ENCODE measurements at places on chromosomes 3 and 15.

DNA sequence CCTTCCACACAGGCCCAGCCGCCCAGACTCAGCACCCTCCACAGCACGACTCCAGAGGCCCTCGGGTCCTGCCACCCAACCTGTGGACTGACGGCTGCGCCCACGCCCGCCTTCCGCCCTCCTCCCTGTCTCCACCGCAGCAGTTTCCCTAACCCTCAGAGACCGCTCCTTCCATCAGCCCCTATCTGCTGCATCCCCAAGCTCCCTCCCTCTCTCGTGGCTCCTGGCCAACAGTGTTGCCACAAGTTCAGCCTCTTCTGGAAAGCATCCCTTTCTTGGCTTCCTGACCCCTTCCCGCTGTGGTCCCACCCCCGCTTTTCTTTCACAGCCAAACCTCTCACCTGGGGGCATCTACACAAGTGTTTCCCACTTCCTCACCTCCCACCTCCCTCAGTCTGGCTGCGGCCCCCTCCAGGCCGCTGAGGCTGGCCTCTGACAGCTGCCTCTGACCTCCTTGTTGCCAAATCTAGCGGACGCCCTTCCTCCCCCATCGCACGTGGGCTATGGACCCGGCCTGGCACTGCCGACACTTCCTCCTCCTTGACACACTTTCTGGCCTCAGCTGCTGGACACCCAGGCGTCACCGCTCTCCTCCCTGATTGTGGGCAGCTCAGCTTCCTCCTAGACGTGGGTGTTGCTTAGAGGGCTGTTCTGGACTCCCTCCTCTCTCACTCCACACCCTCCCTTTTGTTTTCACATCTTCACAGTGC, 168.8 kb upstream of the TLE3 start:
- DNase-seq = no peak

DNA sequence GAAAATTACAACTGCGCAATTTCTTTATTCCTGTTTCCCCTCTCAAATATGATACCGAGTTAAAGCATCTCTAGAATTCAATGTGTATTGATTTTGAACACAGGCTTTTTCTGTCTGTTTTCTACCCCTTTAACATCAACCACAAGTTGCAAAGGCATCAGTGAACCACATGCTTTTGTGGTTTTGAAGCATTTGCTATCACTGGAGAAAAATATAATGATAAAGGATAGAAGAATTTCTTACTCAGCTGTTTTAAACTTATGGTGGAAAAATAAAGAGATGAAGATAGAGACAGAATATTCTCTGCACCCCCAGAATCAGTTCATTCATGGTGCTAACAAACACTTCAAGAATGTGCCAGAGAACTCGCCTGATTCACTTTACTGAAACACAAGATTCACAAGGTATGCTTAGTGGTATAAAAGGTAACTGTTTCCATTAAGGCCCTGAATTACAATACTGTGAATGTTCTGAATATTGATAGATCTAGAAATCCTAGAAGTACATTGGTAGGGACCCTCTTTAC, 9.5 kb upstream of the DPPA4 start:
- peak; percentile 26 for DNase-seq

GRCh38 chr15:76149291-76149915, 89.6 kb downstream of the TMEM266 start:
- no peak for DNase-seq

DNA sequence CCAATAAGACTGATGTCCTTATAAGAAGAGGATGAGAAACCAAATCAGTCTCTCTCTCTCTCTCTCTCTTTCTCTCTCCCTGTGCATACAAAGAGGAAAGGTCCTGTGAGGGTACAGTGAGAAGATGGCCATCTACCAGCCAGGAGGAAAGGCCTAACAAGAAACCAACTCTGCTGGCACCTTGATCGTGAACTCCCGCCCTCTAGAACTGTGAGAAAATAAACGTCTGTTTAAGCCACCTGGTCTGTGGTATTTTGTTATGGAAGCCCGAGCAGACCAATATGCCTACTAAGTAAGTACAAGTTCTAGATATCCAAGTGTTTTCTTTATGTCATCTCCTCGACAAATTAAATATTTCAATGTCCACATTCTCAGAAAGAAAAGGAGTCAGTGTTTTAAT, 44.9 kb upstream of the TMC3 start:
- no peak for DNase-seq

DNA sequence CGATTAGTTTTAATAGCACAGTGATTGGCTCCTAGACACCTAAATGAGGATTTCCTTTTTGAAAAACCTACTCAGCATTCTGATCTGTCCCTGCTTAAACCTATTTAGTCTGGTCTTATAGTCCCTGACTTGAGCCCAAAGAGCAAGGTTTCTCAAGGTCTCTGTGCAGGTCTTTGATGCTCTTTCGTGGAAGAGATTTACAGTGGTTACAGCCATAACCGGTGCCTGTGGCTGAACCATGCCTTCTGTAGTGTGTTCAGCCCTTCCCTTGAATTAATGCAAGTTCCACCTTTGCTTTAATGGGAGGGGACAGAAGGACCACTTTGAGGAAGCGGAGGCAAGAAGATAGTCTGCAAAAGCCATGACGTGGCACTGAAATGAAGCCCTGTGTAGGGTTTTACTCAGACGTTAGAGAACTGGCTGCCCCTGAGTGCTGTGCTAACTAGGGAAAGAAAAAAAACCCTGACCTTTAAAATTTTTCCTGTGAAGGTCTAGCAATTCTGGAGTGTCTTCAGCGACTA, 43.0 kb downstream of the ZBTB38 start:
- no peak for DNase-seq
